ENCODE measurements at places on chromosomes 5 and 9.

DNA sequence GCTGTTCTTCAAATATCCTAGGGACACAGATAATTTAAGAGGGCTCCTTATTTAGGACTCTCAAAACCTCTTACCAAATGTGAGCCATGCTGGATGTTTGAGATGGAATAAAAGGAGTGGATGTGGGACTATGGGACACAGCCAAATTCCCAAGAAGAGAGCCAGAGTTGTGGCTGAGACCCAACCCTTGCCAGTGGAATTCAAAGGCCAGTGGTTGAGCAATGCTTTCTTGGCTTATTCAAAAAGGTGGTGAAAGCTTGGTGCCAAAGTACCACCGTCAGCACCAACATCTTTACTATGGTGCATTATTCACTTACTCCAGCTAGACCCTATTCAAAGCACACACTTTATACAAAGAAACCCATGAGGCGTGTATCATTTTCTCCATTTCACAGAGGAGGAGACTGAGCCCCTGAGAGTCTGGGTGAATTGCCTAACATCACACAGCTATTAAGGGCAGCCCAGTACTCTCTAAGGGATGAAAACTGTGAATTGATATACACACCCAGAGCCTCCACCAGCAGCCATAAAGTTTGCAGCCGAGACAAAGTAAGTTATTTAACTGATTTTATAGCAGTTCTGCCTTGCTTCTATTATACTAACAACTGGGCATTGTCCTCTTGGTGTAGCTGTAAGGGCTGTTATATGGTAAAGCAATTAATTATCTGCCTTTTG, 391.7 kb downstream of the ACTL7B start:
- no peak for DNase-seq

GRCh38 chr9:6611865-6612264, 33.7 kb downstream of the GLDC start:
- DNase-seq: no peak

DNA sequence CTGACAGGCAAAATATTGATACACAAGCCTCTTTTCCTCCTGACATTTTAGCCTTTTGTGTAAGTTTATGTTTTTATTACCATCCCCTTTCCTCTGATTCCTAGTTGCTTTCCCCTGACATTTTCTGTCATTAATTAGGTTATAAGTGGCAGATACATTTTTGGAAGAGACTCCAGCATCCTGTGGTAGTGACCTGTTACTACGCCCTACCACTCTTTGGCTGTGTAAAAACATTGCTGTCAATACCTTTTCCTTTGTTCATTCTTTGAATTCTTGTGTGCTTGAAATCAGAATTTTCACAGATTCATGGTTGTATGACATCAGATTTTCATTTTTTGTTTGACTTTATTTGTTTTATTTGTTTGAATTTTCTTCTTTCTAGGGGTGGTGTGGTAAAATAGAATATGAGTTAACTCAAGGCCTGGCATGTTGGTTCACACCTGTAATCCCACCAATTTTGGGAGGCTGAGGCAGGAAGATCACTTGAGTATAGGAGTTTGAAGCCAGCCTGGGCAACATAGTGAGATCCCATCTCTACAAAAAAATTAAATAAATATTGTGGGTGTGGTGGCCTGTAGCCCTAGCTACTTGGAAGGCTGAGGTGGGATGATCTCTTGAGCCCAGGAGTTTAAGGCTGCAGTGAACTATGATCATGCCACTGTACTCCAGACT, 43.4 kb downstream of the UBE2R2 start:
- no peak for DNase-seq

DNA sequence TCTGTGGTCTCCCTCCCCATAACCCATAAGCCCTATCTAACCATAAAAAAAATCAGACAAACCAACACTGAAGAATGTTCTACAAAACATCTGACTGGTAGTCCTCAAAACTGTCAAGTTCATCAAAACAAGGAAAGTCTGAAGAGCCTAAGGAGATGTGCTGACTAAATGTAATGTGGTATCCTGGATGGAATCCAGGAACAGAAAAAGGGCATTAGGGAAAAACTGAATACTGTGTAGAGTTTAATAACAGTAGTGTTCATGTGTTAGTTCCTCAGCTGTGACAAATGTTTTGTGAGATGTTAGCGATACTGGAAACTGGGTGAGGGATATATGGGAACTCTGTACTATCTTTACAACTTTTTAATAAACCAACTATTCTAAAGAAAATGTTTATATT, 75.7 kb upstream of the EQTN start:
- no peak for DNase-seq

All from HS-5 (cell line).